COLO829 (cell line): ENCODE measurements at places on chromosomes 12 and 14.

GRCh38 chr12:56150563-56150962 is 1.8 kb upstream of the MYL6B start:
- no peak for DNase-seq

DNA sequence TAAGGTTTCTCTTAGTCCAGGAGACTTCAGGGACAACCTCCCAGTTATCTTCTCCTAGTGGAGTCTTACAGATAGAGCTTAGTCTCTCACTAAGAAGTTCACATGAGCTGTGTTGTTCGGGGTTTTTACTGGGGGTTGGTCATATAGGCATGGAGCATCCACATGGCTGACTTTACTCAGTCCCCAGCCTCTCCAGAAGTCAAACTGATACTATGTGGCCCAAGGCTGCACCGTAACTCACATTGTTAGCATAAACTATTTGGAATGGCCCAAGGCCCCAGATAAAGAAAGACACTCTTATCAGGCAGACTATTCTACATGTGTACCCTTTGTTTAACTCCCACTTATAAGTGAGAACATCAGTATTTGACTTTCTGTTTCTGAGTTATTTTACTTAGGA is 23.2 kb downstream of the GPR137C start:
- DNase-seq, result no peak

DNA sequence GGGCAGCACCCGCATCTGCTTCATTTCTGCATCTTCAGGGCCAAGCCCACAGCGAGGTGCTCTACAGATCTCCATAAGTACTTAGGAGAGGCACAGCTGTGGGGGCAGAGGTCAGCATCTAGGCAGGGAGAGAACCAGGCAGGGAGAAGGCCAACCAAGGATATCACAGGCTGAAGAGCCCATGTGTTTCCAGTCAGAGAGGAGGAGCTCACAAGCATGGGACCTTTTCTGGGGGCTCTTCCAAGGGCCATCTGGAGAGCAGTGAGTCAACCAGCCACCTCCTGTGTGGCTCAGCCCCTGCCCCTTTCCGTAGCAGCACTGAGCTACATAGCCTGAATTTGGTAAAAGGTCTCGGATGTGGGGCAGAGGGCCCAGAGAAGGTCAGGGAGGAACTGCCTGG is 78.5 kb downstream of the ARL6IP4 start:
- DNase-seq, result no peak

GRCh38 chr12:7872566-7873319 is at the start of gene SLC2A14:
Gene SLC2A14, minus strand, starts transcription at chr12:7872915. Its CDS starts 3,035 bp downstream, at chr12:7869880.
- DNase-seq, result no peak

- no peak for DNase-seq
Observed at GRCh38 chr14:90061685-90062126, at the start of gene KCNK13. Gene KCNK13, plus strand, starts transcription at chr14:90061994. Its CDS starts 212 bp downstream, at chr14:90062206.

GRCh38 chr14:31961896-31962295 is 115.2 kb upstream of the ARHGAP5 start:
- no peak for DNase-seq

- DNase-seq, result peak; percentile 52
Observed at GRCh38 chr14:91369628-91370445, 47.8 kb downstream of the CCDC88C start.
